Ureter (tissue), 1 donor: ENCODE measurements at places on chromosomes 12 and 14. TPM values are rescaled to one million over a fixed set of nuclear protein-coding genes. Genes with fewer than 3 reads are reported as not detected.

DNA sequence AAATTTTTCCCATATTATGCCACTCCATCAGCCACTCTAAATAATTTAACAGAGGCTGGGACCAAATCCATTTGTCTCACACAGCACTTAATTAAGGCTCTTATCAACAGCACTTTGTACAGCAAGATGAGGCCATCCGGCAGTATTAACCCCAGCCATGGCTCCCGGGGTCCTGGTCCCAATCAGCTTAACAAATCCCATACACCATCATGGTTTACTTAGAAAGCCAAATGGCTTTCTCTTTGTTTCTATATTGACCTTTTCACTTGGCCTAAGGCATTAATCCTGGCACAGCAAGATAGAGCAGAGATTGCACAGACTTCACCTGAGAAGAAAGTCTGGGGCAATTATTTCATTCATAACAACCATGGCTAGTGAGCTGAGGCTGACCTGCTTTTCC is 38.6 kb downstream of the SPTSSA start:
- no peak for DNase-seq

DNA sequence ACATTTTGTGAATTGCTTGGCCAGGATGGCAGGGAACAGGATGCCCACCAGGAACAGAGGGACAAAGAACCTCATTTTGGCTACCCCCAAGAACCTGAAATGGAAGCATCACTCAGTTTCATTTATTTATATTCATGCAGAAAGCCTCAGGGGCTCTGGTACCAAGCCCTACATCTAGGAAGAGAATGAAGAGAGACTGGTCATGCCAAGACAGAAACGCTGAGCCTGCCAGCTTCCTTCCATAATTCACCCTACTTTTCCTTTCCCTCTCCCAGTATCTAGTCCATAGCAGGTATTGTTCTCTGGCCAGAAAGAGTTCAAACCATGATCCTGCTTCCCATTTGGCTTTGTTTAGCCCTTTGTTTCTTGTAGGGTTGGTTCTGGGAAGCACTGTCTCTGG is at the start of gene LALBA:
TSS of gene LALBA (minus strand) at position 101 of the 400 bp plus-strand sequence. CDS start at position 75, 26 bp downstream.
- DNase-seq: no peak

GRCh38 chr12:55698241-55698955 is 9.3 kb downstream of the ITGA7 start:
- DNase-seq: no peak

DNA sequence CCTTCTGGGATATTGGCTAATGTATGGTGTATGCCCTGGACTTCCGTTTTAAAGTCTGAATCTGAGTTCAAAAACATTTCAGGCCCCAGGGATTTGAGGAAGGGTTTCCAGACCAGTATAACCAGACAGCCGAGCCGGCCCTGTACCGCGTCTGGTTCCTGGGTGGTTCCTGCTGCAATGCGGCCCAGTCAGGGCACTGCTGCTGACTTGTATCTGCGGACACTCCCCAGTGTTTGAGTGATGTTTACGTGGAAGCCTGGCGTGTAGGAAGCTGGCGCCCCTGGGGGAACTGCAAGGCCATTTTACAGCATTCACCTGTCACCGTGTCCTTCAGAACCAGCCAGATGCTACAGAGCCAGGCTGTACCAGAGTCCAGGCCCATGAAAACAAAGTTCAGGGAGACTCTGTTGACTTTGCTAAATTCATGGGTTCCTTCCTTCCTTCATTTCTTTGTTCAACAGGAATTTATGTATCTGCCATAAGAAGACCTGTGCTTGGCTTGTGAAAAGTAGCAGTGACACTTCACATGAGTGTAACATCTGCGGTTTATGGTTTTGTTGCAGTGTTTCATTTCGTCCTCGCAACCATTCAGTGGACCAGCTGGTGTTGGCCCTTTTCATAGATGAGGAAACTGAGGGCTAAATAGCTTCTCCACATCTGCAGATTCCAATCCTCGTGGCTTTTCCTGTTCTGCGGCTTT is 16.8 kb downstream of the EML1 start:
- DNase-seq: peak; percentile 58

- no peak for DNase-seq
Observed at GRCh38 chr12:14654416-14654815, 42.0 kb downstream of the GUCY2C start.

GRCh38 chr12:22410486-22410885 is 76.0 kb upstream of the ST8SIA1 start:
- DNase-seq: no peak

GRCh38 chr14:94019329-94019728 is 6.8 kb upstream of the OTUB2 start:
- DNase-seq: no peak

GRCh38 chr14:86404425-86404824 is 874.5 kb downstream of the FLRT2 start:
- no peak for DNase-seq

- no peak for DNase-seq
Observed at GRCh38 chr14:55255979-55256378, 15.2 kb upstream of the FBXO34 start.

DNA sequence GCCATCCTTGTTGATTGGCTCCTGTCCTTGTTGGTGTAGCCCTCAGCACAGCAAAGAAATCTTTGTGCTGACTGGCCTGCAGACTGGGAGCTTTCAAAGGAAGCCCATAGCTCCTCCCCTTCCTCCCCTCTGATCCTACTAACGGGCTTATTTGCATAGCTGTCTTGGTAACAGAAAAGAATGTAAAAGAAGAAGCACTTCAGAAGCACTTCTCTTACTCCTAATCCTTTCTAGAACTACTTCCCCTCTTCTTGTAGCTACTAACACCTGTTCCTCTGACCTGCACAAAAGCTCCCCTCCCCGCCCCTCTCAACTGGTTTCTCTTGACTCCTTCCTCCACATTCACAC is 14.3 kb upstream of the RIC8B start:
- DNase-seq: no peak

CPM gene
- 35.4 TPM for total RNA-seq

POMT2 gene
- total RNA-seq: 37.6 TPM

EML5 gene
- total RNA-seq: 2.0 TPM

IGF1 gene
- total RNA-seq: 9.2 TPM
